ENCODE measurements at places on chromosomes 2 and 18.

DNA sequence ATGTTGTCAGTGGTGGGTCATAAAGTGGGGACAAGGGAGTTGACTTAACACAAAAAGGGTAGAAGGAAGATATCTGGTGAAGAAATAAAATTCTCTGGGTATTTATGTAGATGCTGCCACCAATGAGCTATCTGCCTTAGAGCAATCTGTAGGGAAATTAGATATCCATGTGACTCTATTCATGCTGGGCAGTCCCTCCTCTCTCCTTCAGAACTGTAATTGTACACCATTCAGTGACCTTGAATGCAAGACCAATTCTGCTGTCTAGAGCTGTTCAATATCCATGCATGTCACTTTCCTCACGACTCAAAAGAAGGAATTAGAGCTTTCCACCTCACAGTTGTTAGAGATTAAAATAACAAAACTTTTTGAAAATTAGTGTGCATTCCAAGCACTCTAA lies 28.6 kb upstream of the TDRD15 start:
- DNase-seq = no peak

DNA sequence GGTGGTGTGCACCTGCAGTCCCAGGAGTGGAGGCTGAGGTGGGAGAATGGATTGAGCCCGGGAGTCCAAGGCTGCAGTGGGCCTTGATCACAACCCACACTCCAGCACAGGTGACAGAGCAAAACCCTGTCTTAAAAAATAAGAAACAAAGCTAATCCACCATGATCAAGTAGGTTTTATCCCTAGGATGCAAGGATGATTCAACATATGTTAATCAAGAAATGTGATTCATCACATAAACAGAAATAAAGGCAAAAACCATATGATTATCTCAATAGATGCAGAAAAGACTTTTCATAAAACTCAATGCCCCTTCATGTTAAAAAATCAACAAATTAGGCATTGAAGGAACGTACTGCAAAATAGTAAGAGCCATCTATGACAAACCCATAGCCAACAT lies 58.1 kb downstream of the CCBE1 start:
- DNase-seq = no peak

DNA sequence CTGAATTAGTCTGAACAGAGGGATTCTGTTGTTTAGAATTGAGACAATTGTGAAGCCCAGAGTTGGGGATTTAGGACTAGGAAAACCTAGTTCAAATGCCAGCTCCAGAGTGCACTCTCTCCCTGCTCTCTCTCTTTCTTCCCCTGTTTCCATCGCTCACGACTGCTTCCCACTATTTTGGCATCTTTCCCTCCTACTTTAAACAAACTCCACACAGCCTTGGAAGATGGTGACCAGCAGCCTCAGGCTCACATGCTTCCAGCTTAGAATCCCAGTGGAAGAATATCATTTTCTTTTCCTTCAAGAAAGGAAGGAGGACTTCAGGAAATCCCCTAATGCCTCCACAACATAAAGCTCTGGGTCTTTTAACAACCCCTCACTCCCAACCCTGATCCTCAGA lies 6.1 kb upstream of the DNMT3A start:
- no peak for DNase-seq

GRCh38 chr2:223232285-223232684 lies 180.3 kb downstream of the KCNE4 start:
- no peak for DNase-seq

DNA sequence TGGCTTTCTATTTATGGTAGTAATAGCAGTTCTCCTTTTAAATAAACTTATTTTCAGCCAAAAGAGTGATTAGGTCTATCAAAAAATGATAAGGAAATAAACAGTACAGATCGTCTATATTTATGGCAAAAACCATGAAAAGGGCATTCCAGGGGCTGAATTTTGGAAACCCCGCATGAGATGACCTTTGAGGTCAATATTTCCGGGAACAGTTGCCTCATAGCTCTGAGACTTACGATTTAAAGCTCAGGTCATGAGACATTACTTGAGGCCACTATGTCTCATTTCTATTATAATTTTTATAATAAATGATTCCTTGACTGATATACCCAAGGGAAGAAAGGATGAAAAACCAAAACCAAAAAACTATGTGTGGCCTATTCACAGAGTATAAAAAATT lies 101.1 kb downstream of the LDLRAD4 start:
- no peak for DNase-seq

DNA sequence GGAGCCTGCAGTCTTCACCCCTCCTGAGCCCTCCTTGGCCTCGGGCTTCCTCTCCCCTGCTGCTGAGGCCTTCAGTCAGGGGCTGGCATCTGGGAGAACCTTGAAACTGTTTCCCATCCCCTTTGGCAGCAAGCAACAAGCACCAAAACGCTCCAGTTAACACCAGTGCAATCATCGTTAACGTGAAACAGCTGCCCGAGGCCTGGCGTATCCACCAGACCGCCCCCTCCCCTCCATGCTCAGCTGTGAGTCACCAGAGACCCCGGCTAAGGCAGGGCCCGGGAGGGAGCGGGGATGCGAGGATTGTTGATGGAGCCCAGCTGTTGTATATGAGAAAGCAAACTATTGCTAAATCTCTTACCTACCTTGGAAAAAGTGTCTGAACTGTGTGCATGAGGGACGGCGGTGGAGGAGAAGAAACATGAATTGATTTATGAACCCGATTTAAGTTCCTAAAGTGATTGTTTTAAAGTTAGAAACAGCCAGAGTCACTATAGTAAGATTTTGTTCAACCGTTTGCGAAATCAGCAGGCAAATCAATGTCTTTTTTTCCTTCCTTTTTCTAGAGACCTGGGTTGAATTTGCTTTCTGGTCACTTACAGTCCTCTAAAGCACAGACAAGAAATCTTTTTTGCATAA lies 5.2 kb downstream of the ZFP36L2 start:
- DNase-seq = peak; percentile 80

DNA sequence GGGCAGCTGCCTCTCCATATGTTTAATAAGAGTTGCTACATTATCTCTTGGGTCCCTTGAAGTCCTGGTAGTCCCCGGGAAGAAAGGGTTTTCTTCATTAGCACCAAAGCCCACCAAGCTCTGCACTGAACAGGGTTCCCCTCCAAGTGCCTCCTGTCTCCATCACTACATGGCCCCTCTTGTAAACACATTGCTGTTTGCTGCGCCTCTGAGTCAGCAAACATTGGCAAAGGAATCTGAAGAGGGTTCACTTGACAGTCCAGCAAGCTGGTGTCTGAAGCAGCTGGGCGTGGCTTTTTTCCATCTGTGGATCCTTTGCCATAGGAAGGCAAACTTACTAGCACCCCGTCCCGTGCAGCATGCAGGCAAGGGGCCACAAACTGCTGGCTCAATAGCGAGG lies 82.8 kb downstream of the TEX51 start:
- no peak for DNase-seq

DNA sequence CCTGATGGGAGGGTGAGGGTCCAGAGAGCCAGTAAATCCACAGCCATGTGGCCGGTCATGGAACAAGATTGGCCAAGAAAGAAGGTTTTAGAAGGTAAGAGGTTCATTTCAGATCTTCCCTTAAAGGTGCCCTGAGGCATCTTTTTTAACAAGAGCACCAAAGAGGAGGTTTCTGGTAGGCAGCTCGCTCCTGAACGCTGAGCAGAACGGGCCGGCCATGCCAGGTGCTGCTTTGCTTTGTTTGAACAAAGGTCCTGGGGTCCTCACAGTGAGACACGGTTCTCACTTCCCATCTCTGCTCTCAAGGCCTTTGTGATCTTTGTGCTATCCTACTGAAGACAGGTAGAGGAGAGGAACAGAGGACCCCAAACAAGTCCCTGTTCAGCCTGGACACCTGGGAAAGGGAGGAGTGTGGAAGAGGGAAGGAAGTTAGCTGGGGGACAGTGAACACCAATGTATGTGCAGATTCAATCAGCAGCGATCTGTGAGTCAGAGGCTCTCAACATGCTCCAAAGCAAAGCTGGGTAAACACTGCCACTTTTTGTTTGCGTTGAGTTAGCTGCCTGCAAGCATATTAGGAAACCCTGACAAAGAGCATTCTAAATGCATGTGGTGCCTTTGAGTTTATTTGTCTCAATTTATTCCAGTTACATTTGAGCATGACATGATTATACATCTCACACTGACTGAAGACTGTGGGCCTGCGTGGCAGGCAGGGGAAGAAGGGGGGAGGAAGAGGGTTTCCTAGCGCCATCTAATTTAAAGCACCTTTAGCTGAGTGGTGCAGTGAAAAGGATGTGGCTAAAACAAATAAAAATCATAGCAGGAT lies 102.4 kb downstream of the ASB1 start:
- DNase-seq = no peak

- no peak for DNase-seq
Measured at GRCh38 chr18:12426924-12427323, 19.2 kb downstream of the PRELID3A start.

- no peak for DNase-seq
Measured at GRCh38 chr2:207352978-207353671, 176.6 kb upstream of the CREB1 start.

GRCh38 chr18:59839246-59839645 lies 60.5 kb upstream of the PMAIP1 start:
- no peak for DNase-seq

DNA sequence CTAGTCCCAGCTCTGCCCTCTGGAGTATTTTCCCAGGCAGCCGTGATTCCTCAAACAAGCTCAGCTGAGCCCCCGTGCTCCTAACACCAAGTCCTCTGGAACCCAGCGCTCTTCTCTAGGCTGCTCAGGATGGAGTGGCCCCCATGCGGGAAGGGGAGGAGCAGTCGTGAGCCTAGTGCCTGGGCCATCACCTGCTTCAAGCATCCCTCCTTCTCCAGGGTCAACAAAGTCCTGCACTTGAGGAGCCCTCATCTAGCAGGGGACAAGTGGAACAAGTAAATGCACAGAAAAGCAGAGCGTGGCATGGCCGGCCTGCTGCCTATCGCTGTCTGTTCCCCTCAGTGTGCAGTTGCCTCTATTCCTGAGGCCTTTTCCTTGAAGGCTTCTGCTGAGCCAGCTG lies 168.6 kb downstream of the INHBB start:
- DNase-seq = no peak

DNA sequence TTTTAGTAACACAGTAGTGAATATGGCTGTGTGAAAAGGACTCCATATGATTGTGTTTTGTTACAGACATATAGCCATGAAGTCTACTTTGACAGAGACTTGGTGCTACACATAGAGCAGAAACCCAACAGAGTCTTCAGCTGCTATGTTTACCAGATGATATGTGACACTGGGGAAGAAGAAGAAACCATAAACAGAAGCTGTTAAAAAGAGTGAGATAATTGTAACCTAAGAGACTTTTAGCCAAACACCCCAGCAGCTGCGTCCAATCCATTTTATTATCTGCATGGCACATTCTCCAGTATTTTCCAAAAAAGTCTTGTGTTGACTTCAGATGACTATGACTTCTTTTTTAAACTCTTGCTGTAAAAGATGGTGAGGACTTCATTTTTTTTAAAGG lies 41.4 kb upstream of the CYBRD1 start:
- DNase-seq = no peak

- DNase-seq = no peak
Measured at GRCh38 chr18:56246916-56247315, 391.5 kb downstream of the TXNL1 start.

DNA sequence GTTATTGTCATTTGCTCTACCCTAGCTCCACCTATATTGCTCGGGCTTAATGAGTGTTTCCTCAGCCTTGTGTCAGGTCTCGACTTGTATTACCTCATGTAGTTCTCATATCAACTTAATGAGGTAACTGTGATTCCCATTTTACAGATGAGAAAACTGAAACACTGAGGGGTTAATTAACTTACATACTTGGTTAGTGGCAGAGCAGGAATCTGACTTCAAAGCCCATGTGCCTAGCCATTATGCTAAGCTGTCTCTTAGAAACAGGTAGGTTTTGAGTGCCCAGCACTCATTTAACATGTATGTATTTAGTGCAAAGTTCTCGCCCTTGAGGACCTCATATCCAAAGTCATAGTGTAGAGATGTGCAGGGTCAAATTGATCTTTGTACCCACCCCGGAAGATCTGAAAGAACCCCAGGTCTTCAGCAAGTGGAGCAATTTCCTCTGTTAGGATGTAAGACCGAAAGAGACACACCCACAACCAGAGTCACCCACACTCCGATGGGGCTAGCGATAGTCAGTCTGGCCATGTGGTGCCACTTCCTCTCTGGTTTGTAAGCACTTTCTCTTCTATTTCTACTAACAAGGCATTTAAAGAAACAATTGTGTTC lies 121.0 kb upstream of the SLC39A10 start:
- no peak for DNase-seq

GRCh38 chr2:199160677-199161465 lies 296.9 kb downstream of the SATB2 start:
- DNase-seq = no peak

- no peak for DNase-seq
Measured at GRCh38 chr2:155223781-155224406, 525.4 kb downstream of the KCNJ3 start.

- DNase-seq = peak; percentile 44
Measured at GRCh38 chr18:28176948-28177827, at the start of gene CDH2. TSS of gene CDH2 (minus strand) at chr18:28177130. CDS start at chr18:28177022, 108 bp downstream.

DNA sequence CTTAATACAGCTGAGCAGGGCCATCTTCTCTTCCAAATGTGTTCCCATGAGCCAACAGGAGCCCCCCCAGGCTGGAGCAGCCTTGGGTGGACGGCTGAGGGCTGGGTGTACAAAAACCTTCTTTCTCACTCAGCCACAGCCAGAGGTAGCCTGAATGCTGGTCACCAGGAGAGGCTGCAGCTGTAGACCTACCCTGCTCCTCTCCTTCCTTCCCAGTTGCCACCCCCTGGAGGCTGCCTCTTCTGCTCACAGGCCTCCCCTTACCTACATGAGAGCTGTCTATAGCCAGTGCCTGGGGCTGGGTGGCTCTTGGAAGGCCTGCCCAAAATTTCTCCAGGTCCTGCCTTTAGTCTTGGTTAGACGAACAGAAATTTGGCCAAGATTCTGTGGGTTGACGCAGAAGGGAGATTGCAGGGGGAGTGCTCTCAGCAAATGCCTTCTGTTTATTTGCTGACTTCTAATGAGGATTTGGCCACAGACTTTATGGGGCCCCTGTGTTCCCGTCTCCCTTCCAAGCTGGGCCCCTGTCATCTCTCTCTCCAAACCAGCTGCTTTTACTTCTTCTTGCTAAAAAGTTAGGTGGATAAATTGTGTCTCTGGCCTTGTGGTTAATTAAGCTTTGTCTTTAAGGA lies 18.3 kb downstream of the CELF4 start:
- DNase-seq = no peak

- no peak for DNase-seq
Measured at GRCh38 chr2:44136252-44136651, 32.4 kb upstream of the PPM1B start.

DNA sequence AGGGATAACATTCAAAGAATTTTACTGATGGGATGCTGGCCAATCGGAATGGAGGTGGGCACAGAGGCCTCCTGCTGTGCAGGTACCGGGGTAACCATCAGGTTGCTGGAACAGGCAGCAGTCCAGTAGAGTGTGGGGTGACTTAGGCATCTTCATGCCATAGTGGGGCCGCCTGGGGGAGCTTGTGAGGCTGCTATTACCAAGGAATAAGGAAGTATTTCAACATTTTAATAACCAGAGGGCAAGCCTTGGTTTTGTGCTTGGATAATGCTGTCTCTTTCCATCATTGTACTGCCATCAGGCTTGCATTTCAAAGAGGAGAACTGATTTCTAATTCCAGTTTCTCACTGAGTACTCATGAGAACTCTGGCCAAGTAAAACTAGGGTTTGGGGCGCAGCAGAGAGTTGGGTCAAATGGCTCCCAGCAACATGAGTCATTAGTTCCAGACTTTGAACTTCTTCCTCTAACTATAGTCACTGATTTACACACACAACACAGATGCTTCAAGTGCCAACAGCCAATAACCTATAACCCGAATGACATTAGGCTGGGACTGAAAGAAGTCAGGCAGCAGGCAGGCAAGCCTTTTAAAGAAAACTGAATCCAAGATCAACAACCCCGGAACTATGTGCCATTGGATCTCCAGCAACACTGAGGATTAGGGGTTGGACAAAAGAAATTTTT lies 56.1 kb upstream of the FHL2 start:
- DNase-seq = peak; percentile 78

All from brain pericyte (primary cell).